ENCODE measurements at places on chromosomes 6 and 20.

DNA sequence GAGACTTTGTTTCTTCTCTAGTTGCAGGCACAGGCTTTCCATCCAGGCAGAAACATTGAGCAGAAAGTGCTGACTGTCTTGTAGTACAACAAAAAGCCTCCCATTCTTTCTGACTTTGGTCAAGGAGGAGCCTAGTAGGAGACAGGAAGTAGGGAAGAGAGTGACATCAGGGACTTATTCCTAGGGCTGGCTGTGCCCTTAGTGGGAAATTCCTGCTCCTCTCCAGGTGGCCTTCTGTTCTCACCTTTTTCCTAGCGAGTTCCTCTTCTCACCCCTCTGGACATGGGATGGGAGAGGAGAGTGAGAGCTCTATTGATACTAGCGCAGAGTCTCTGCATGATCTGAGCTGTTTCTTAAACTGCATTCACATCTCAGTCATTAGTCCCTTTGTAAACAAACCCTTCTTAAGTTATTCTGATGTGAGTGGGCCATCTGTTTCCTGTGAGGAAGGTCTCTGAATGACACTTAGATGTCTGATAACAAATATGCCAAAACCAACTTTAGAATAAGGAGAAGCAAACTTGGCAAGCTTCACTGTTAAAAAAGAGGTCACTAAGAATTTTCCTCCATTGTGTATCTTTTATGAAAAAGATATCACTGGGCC lies 455.0 kb downstream of the GJA1 start:
- no peak for DNase-seq

GRCh38 chr6:110815015-110815410 lies 256 bp downstream of the CDK19 start:
- no peak for DNase-seq

- DNase-seq = no peak
Measured at GRCh38 chr20:32159766-32160221, 47.7 kb downstream of the PLAGL2 start.

- DNase-seq = no peak
Measured at GRCh38 chr20:34468951-34469350, 47.3 kb upstream of the DYNLRB1 start.

DNA sequence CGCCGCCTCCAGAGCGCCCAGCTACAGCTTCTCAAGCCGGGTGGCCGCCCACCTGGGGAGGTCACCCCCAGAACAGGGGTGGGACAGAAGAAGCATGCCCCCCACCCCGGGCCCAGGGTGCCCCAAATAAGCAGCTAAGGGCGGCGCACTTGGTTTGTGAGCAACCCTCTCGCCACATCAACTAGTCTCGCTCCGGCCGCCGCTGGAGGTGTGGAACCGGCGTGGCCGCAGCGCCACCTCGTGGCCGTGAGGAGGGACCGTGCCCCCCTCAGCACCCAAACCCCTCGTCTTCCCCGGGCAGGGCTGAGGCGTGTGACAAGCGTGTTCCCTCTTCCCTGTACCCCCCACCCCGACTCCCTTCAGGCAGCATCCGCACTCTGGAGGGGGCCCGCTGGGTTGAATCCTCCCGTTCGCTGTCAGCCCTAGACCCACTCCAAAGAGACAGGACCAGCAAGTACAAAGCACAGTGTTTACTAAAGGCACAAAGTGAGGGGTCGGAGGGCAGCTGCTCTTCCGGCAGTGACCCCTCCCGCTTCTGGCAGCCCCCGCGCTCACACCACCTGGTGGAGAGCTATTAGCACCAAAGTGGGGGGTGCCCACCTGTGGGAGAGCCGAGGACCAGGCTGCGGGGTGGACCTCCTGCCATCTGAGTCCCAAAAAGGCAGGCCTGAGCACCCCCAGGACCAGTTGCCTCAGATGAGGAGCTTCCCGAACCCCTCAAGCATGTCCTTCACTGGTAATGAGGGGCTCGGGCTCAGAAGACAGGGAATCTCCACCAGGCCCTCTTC lies 45.4 kb downstream of the MDFI start:
- DNase-seq = peak; percentile 85

GRCh38 chr20:33522256-33522820 lies 32.4 kb downstream of the CBFA2T2 start:
- DNase-seq = peak; percentile 3

DNA sequence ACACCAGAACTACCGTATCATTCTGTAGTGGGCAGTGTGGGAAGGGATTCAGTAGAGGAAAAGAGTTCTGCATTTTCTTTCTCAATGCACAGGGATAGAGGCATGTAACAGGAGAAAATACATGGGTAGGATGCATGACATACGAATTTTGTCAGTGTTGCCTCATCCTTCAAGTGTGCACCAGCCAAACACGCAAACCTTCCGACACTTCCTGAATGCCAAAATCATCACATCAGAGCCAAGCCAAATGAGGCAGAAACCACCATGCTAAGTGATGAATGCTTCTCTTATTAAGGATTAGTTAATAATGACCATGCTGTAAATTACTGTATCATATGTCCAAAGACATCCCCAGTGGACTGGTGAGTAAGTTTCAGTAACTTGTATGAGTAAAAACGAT lies 27.3 kb downstream of the RAMACL start:
- no peak for DNase-seq

DNA sequence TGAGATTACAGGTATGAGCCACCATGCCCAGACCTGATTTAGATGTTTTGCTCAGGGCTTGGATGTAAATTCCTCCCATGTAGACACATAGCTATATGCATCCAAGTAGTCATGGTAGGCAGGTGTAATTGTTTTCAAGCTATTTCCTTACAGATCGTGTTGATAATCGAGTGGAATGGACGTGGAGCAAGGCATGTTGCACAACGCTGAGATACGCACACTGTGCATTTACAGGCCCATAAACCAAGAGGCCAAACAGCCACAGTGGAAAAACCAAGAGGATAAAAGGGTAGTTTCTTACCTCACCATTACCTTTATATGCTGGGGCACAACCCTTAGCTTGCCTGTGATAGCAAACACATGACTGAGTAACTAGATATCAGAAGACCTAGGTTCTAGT lies 51.0 kb upstream of the ADGRF1 start:
- no peak for DNase-seq

- no peak for DNase-seq
Measured at GRCh38 chr6:62393608-62394007, 107.6 kb upstream of the KHDRBS2 start.

- peak; percentile 56 for DNase-seq
Measured at GRCh38 chr20:43448748-43449535, 8.8 kb upstream of the SRSF6 start.

GRCh38 chr6:149060985-149061760 lies 256.3 kb upstream of the TAB2 start:
- no peak for DNase-seq

DNA sequence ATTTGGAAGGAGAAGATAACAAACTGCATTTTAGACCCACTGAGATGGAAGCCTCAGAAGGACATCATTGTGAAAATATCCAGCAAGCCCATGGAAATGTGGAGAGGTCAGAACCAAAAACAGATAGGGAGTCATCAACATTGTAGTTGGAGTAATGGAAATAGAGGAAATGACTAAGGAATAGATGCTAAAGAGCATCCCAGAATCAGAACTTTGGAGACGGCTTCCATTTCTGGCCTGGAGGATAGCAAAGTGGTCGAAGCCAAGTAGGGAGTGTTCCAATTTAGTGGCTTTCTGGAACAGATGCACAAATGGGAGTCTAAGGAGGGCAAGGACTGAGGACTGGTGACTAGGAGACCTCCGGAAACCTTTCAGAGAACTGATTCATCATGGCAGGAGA lies 3.6 kb downstream of the BEND6 start:
- DNase-seq = no peak

DNA sequence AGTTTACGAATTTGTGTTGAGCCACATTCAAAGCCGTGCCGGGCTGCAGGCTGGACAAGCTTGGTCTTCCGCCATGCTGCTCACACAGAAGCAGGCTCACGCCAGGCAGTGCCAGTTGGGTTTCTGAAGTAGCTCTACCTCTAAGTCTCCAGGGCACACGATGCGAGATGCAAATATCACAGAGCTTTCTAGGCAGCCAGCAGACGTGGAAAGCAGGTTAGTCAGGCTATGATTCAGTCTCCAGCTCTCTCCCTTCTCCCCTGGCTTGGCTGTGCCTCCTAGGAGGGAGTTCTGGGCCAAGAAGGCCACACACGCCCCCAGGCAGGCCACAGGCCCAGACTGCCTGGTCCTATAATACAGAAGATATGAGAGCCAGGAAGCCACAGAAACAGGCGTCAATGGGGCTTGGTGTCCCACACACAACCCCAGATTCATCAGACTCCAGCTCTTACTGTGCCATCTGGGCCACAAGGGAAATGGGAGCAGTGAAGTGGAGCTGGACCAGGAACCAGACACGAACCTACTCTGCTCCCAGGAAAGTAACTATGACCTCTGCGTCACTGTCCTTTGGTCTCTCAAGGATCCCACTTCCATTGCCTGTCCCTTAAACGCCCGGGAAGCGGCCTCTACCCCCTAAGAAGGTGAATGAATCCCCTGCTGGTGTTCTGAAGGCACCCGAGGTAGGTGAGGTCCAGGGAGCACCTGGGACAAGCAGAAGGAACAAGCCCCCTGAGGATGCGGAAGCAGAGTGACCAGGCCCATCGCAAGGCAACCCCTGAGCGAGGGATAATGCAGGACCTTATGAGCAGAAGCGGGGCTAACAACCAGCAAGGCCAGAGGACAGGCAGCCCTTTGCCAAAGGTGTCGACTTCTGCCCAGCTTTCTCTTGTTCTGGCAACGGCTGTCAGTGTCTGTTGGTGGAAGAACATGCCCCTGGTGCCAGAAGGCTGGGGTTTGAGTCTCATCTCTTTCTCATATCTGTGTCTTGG lies 61.2 kb downstream of the GFOD1 start:
- no peak for DNase-seq

DNA sequence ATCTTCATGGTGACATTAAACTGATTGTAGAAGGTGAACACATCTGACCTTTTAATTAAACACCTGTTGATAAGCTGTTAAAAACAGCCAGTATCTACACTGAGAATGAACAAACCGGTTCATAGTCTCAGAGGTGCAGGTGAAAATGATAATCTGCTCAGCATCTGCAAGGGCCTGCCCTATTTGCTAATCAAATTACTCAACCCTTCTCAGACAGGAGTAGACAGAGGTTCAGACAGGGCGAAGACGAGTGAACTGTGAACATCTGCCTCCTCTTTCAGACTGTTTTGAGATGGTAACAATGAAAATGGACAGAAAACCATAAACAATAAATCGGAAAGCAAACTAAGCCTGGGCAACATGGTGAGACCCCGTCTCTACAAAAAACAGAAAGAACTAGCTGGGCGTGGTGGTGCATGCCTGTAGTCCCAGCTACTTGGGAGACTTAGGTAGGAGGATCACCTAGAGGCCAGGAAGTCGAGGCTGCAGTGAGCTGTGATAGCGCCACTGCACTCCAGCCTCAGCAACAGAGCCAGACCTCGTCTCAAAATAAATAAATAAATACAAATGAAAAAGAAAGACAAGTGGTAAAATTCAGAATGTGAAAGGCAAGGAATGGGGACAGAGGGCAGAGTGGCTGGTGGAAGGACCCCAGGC lies 55.9 kb downstream of the NINL start:
- no peak for DNase-seq

GRCh38 chr6:46271107-46271506 lies 100.3 kb upstream of the ENPP5 start:
- no peak for DNase-seq

- DNase-seq = no peak
Measured at GRCh38 chr20:35133735-35134134, 13.4 kb downstream of the EDEM2 start.

GRCh38 chr20:9555781-9556180 lies 41.4 kb downstream of the LAMP5 start:
- DNase-seq = no peak

- DNase-seq = no peak
Measured at GRCh38 chr6:7878401-7878964, 32.1 kb downstream of the TXNDC5 start.

DNA sequence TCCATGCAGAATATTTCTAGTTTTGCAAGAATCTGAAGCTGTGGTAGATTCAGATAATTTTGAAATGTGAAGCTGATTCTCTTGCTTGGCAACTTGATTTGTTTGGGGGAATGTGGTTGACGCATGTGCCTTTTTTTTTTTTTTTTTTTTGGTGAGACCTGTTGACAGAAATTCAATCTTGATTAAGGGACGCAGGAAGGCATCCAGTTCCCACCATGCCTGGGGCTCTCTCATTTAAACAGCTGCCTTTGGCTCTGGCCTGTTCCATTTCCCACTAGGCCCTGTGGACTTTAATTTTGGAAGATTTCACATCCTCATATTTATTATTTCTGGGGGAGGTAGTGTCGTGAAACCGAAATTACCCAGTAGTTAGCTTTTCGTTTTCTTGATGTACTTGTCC lies 8.6 kb downstream of the TPX2 start:
- no peak for DNase-seq

DNA sequence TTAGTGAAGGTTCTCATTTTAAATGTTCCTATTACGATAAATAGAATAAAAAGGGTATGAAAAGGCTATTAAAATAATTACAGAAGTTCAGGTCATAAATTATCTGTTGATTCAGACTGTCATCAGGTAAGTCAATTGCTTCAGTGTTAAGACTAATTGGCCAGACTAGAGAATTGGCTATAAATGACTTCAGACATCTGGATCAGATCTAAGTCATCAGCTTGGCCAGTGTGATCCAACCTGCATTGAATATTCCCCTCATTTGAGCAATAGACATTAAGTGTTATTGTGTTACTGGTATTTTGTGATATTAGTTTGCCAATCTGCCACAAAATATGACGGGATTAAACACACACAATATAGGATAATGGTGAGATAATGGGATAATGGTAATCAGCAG lies 377.6 kb upstream of the CITED2 start:
- DNase-seq = no peak

- DNase-seq = no peak
Measured at GRCh38 chr6:150670311-150670710, 70.6 kb downstream of the PLEKHG1 start.

DNA sequence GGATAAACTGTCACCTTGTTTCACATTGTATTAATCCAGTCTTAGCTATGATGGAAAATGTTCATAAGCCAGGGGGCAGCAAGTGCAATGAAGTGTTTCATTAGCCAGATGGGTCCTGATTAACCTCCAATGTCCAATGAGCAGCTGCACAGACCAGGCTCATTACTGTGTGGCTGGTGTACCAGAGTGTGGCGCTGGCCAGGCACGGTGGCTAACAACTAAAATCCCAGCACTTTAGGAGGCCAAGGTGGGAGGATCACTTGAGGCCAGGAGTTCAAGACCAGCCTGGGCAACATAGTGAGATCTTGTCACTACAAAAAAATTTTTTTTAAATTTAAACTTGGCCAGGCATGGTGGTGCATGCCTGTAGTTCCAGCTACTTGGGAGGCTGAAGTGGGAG lies 201.7 kb upstream of the FOXQ1 start:
- DNase-seq = no peak

DNA sequence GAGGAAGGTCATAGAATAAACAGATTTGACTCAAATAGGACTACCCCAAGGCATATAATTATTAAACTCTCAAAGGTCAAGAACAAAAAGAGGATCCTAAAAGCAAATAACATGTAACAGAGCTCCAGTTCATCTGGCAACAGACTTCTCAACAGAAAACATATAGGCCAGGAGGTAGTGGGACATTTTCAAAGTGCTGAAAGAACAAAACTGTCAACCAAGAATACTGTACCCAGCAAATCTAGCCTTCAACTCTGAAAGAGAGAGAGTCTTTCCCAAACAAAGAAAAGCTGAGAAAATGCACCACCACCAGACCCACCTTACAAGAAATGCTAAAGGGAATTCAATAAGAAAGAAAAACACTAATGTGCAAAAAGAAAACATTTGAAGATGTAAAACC lies 11.9 kb downstream of the NQO2 start:
- DNase-seq = no peak
